RPMI7951 (cell line): ENCODE measurements at places on chromosomes 3 and 15. TPM values are rescaled to one million over a fixed set of nuclear protein-coding genes. Genes with fewer than 3 reads are reported as not detected.

DNA sequence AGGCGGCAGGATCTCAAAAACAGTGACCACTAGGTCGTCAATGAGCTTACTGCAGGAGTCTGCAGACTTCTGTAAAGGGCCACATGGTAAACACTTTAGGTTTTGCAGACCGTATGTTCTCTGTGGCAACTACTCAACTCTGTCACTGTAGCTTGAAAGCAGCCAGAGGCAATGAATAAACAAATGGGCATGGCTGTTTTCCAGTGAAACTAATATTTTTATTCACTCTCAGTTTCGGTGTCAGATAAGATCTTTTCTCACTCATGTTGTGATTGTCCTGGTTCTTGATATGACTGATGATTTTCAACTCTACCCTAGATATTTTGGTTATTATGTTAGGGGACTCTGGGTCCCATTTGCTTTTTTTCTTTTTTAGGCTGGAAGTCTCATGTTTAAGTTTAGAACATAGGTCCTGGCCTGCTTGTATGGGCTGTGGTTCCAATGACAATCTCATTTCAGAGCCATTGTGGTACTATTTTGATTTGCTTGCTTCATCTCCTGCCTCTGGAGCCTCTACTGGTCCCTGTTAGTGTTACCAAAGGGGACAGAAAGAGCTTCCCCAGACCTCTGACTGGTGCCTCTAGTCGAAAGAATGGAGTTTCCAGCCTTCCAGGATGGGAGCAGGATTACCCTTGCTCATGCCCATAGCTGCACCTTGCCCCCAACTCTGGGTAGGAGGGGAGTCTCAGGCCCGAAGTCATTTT lies 222.0 kb downstream of the STT3B start:
- no peak for DNase-seq

C3orf85 gene
- not detected in 2 replicates for total RNA-seq

CCR5 gene
- not detected in 2 replicates for total RNA-seq

ISLR gene
- 2.5 and 8.8 TPM in 2 replicates for total RNA-seq

DNA sequence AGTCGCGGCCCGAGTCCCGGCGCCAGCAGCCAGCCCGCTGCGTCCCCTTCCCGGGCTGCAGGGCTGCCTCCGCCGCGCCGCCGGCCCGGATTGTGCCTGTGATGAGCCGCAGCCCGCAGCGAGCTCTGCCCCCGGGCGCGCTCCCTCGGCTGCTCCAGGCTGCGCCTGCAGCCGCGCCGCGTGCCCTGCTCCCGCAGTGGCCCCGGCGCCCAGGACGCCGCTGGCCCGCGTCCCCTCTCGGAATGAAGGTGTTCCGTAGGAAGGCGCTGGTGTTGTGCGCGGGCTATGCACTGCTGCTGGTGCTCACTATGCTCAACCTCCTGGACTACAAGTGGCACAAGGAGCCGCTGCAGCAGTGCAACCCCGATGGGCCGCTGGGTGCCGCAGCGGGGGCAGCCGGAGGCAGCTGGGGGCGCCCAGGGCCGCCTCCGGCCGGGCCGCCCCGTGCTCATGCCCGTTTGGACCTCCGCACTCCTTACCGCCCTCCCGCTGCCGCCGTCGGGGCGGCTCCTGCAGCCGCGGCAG lies 1.2 kb downstream of the CHST2 start:
- DNase-seq, result peak; percentile 46

GRCh38 chr15:52733088-52733487 lies 53.9 kb upstream of the ATOSA start:
- no peak for DNase-seq

DNA sequence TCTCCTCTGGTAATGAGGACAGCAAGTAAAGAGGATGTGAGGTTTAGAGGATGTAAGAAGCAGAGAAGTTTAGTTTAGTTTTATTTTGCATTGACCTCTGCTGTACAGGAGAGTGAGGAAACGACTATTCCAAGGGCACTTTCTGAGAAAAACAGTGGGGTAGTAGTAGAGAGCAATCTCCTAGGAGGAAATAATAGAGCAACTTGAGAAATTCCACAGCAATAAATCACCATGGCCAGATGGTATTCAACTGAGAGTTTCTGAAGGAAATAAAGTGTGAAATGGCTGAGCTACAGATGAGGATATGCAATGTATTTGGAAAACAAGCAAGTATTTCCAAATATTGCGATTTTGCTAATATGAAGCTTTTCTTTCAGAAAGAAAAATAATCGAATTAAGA lies 118.9 kb downstream of the DPH6 start:
- peak; percentile 71 for DNase-seq

DNA sequence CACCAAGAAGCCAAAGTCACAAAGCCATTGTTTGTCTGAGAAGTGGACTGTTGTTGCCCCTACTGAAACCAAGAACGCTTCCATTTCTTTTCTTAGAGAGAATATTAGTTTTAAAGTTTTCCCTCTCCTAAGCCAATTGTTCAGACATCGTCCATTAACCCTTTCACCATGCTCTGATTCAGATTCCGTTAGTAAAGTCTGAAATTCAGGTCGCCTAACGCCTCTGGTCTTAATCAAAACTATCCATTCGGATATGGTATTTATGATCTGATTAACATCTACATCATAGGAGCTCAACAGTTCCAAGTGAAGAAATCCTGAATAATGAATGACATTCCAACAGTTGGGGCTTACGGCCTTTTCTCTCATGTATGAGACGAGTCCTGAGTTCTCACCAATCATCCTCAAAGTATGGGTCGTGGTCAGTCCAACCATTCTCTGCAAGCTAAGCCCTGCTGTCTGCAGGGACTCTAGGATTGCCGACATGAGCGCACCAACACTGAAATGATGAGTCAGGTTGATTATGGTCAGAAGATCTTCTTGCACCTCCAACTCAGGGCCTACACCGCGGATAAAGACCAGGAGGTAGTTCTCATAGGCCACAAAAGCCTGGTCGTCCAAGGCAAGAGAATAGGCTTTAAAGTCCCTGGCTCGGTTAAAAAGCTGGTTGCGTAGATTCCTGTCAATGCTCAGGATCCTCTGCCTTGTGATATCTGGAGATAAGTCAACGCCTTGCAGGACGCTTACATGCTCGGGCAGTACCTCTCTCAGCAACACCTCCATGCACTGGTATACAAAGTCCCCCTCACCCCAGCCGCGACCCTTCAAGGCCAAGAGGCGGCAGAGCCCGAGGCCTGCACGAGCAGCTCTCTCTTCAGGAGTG lies 767 bp downstream of the EPM2AIP1 start:
- peak; percentile 61 for DNase-seq

DNA sequence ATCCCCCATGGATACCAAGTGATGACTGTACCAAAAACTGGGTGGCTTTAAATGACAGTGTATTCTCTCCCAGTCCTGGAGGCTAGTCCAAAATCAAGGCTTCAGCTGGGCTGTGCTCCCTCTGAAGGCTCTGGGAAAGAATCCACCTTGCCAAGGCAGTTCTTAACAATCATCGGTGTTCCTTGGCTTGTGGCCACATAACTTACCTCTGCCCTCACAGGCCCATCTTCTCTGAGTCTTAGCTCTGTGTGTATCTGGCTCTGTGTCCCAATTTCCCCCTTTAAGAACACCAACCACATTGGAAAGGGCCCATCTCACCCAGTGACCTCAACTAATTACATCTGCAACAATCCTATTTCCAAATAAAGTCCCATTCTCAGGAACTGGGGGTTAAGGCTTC lies 503.0 kb upstream of the PROK2 start:
- no peak for DNase-seq

TRPC1 gene
- 19.8 and 29.5 TPM in 2 replicates for total RNA-seq

GRCh38 chr15:34709866-34710265 lies 44.9 kb downstream of the GJD2 start:
- DNase-seq, result no peak

GRCh38 chr3:25021816-25022215 lies 406.2 kb upstream of the RARB start:
- no peak for DNase-seq

GRCh38 chr3:181484026-181484425 lies 227.7 kb upstream of the SOX2 start:
- DNase-seq, result no peak

GOLGA8S gene
- total RNA-seq, result 0.48 and 0.78 TPM in 2 replicates

GOLGA8O gene
- 0.10 TPM in 1 of 2 replicates, not detected in the other for total RNA-seq

GRCh38 chr15:74632601-74633000 lies 17.0 kb downstream of the CLK3 start:
- DNase-seq, result no peak

GRCh38 chr3:4864503-4864902 lies 114.7 kb upstream of the BHLHE40 start:
- DNase-seq, result no peak

- no peak for DNase-seq
These were observed 209.3 kb upstream of the CTDSPL start for GRCh38 chr3:37652405-37652804.

ASB14 gene
- total RNA-seq, result not detected in 2 replicates

DNA sequence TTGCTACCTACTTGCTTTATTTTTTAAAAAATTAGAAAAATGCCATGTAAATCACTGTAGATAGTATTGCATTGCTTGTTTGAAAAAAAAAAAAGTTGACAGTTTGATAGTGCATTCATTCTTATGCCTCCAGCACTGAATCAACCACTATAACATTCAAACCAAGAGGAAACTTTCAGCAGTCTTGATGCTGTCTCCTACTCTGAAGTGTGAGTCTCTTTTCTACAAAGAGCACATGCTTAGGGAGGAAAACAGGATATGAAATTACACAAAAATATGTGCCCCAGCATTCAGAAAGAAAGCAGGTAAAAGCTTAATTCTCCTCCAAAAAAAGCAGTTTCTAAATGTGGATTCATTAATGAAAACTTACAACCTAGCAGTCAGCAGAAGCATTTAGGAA lies 78.3 kb downstream of the ZBTB20 start:
- DNase-seq, result no peak

DNA sequence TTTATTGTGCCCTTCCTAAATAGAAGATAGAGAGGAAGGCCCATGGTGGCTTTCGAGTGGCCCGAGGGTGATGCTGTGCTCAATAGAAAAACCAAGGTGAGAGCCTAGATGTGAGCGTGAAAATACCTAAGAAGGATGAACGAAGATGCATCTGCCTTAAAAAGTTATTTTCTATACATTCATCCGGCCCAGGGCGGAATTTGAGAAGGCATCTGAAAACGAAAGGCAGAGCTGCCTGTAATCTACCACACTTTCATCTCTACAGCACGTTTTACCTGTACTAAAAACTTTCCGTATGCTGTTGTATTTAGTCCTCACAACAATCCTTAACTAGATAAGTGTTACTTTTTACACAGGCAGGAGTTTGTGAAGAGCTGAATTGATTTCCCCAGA lies 1.4 kb downstream of the DUT start:
- DNase-seq, result no peak

DNA sequence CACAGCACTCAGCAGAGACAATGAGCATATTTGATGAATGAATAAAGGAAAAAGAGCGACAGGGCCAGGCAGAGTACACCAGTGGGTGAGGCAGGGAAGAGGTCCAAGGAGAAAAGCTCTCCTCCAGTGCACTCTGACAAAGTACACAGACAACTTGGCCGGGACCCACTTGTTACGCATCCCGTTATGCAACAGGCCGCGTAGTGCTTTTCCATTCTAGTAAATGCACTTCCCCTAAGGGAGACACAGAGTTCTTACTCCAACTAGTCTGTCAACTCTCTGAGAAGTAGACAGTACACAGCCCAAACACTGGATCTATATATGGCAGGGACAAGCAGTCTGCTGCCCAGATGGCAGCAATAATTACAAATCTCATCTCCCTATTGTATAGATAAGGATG lies 18.5 kb downstream of the LARP6 start:
- no peak for DNase-seq

GRCh38 chr3:162052636-162053035 lies 556.0 kb downstream of the OTOL1 start:
- no peak for DNase-seq

- DNase-seq, result no peak
These were observed 33.1 kb downstream of the KLF13 start for GRCh38 chr15:31359702-31360111.

DNA sequence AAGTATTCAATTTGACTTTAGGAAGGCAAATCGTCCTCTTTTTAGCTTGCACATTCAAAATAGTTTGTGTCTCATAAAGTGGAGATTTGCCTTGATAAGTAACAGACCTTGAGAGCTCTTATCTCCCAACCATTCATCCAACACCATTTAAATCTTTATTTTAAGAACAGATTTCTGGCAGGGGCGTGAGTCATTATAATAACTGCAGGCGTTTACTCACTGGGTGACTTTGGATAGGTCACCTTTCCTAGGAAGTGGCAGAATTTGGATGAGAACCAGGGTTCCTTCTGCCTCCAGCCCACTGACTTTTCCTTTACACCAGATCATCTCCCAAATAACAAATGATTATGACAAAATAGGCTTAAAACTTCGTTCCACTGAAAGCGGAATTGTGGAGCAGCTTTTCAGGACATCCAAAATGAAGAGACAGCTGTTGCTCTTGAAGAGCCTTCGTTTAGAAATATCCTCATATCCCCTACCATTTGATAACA lies 5.0 kb downstream of the LMCD1 start:
- peak; percentile 93 for DNase-seq

DNA sequence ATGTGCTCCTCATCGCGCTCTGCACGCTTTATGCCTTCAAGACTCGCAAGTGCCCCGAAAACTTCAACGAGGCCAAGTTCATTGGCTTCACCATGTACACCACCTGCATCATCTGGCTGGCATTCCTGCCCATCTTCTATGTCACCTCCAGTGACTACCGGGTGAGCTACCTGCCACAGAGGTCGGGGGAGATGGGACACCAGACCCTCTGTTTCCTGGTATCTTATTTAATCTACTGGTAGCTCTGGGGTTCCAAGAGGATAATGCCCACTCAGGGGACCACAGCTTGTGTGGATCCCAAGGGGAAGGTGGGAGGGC lies 9.1 kb downstream of the GRM2 start:
- no peak for DNase-seq
